ENCODE measurements at places on chromosomes 2 and 18. TPM values are rescaled to one million over a fixed set of nuclear protein-coding genes. Genes with fewer than 3 reads are reported as not detected.

DNA sequence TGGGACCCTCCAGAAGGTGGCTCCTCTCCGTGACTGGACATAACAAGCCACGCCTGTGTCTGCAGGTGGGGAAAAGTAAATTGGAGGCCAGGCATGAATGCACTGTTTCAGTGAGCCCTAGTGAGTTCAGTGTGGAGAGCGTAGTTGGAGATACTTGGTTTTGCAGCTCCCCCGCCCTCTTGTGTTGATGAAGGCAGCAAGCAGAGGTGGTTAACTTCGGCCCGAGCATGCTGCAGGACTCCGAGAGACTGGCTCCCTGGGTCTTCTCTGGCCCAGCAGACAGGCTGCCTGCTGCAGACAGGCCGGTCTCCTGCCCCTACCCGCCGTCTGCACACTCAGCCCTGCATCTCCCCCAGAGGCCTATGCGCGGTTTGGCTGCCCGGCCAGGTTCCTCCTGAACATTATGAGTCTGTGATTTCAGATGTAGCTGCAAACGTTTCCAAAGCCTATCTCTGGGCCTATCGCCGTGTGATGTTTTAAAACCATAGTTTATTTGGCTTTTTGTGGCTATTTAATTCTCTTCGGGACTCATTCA lies 102.4 kb downstream of the LDLRAD4 start:
- peaks cover 15% of the 10 kb centered on the region for H3K27me3 ChIP-seq
- no peak overlapping the region for H3K27ac ChIP-seq
- no peaks in the 10 kb centered on the region for H3K4me1 ChIP-seq
- H3K4me3 ChIP-seq, result no peak overlapping the region
- no peaks in the 10 kb centered on the region for H3K36me3 ChIP-seq
- no peak for DNase-seq

DNA sequence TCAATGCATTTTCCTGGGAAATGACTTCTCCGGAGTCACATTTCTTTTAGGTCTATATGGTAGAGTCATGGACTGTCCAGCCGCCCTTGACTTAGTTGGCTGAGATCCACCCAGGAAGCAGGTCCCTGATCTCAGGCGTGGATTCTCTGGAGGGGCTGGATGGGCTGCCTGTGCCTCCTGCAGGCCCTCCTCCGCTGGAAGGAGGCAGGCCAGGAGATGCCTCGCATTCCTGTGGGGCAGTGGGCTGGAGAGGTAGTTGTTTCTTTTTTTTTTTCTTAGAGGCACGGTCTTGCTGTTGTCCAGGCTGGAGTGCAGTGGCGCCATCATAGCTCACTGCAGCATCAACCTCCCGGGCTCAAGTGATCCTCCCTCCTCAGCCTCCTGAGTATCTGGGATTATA lies 129.0 kb upstream of the MYCN start:
- H3K36me3 ChIP-seq, result no peaks in the 10 kb centered on the region
- DNase-seq, result no peak
- no peak overlapping the region for H3K4me3 ChIP-seq

GRCh38 chr18:57014772-57015413 lies 132.0 kb upstream of the BOD1L2 start:
- no peak for DNase-seq
- no peak overlapping the region for H3K4me3 ChIP-seq
- H3K36me3 ChIP-seq, result no peaks in the 10 kb centered on the region
- no peaks in the 10 kb centered on the region for H3K4me1 ChIP-seq
- no peak overlapping the region for H3K27ac ChIP-seq
- H3K27me3 ChIP-seq, result no peaks in the 10 kb centered on the region

DNA sequence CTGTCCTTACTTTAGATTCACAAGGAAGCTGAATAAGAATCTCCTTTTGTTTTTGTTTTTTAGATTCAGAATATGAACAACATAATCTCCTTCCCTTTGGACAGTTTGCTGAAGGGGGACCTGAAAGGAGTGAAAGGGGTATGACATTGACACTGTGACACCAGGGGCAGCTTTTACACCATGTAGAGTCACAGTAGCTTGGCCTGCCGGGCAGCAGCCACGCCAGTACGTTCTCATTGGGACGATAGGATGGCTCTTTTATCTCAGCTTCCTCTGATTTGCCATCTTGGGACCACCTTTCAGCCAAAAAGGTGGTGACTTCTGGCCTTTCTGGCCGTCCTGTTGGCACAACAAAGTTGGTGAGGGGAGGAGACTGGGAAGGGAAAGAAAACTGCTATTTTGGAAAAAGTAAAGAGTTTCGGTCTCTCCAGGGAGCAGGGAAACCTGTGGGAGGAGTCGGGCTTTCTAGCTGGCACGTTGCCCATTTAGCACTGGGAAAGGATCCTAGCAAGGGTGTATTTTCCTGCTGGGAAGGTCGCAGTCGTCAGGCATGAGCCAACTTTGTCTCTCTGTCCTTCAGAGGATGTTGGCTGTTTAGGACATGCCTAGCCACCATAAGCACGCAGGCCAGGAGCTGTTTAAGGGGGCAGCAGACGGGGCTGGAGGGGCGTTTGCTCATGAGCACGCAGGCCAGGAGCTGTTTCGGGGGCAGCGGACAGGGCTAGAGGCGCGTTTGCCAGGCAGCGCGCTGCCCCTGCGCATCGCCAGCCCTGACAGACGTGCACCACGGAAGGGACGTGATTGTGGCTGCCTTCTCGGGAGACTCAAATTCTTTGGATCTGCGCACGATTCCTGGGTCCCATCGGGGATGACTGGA lies 104.6 kb downstream of the ITGB1BP1 start:
- H3K4me1 ChIP-seq, result peaks cover 5% of the 10 kb centered on the region
- peaks cover 5% of the 10 kb centered on the region for H3K27me3 ChIP-seq
- no peaks in the 10 kb centered on the region for H3K36me3 ChIP-seq
- DNase-seq, result no peak
- no peak overlapping the region for H3K4me3 ChIP-seq
- H3K27ac ChIP-seq, result no peak overlapping the region

DNA sequence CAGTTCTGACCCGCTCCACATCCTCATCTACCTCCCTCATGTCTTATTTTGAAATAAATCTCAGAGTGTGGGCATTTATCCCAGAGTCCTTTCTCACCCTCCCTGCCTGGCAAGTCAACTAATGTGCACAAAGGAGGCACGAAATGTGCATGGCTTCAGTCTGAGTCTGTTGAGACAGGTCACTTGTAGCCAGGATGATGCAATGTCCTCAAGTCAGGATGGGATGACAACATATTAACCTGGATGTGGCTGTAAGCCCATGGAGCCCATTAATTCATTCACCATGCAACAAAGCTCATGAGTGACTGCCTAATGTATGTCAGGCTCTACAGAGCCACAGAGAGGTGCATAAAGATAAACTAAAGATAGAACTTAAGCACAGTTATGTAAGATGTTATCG lies 34.5 kb downstream of the KCNG3 start:
- no peaks in the 10 kb centered on the region for H3K27me3 ChIP-seq
- H3K27ac ChIP-seq, result no peak overlapping the region
- H3K4me1 ChIP-seq, result peaks cover 7% of the 10 kb centered on the region
- no peaks in the 10 kb centered on the region for H3K36me3 ChIP-seq
- no peak for DNase-seq
- no peak overlapping the region for H3K4me3 ChIP-seq

PPP1R1C gene
- total RNA-seq, result not detected

LCT gene
- total RNA-seq, result 0.04 TPM

LYG1 gene
- total RNA-seq, result 1.3 TPM
